Adipose tissue (tissue), 3 donors: ENCODE measurements at places on chromosomes 1 and 21. TPM values are rescaled to one million over a fixed set of nuclear protein-coding genes. Genes with fewer than 3 reads are reported as not detected.

RBBP4 gene
- polyA plus RNA-seq: 41.3 TPM

TSPAN2 gene
- 1.6 TPM for polyA plus RNA-seq

RIMS3 gene
- polyA plus RNA-seq: 0.21 TPM

C1orf87 gene
- polyA plus RNA-seq: not detected
